ENCODE measurements at places on chromosomes 11 and 22. TPM values are rescaled to one million over a fixed set of nuclear protein-coding genes. Genes with fewer than 3 reads are reported as not detected.

DCHS1 gene
- 40.6 TPM for total RNA-seq

VPREB1 gene
- total RNA-seq, result not detected

NXPE1 gene
- total RNA-seq, result not detected

KCNK4 gene
- total RNA-seq, result 0.71 TPM

PRR33 gene
- total RNA-seq, result not detected

USP47 gene
- total RNA-seq, result 104 TPM

APOBEC3H gene
- total RNA-seq, result not detected

- DNase-seq, result no peak
- H3K4me3 ChIP-seq, result no peak overlapping the region
- no peaks in the 10 kb centered on the region for H3K4me1 ChIP-seq
- no peaks in the 10 kb centered on the region for H3K27me3 ChIP-seq
- no peaks in the 10 kb centered on the region for H3K36me3 ChIP-seq
Measured at GRCh38 chr22:35887296-35887875, 141.2 kb downstream of the RBFOX2 start.

- H3K4me1 ChIP-seq, result no peaks in the 10 kb centered on the region
- no peak overlapping the region for H3K4me3 ChIP-seq
- H3K27ac ChIP-seq, result peak overlapping the region; percentile 48
- H3K36me3 ChIP-seq, result no peaks in the 10 kb centered on the region
Measured at GRCh38 chr11:63870351-63871140, 31.6 kb downstream of the MARK2 start.

- no peaks in the 10 kb centered on the region for H3K27me3 ChIP-seq
- no peaks in the 10 kb centered on the region for H3K4me1 ChIP-seq
- H3K27ac ChIP-seq, result no peak overlapping the region
- no peak for DNase-seq
- no peaks in the 10 kb centered on the region for H3K36me3 ChIP-seq
- H3K4me3 ChIP-seq, result no peak overlapping the region
Measured at GRCh38 chr11:34899633-34900016, 16.6 kb downstream of the APIP start.

DNA sequence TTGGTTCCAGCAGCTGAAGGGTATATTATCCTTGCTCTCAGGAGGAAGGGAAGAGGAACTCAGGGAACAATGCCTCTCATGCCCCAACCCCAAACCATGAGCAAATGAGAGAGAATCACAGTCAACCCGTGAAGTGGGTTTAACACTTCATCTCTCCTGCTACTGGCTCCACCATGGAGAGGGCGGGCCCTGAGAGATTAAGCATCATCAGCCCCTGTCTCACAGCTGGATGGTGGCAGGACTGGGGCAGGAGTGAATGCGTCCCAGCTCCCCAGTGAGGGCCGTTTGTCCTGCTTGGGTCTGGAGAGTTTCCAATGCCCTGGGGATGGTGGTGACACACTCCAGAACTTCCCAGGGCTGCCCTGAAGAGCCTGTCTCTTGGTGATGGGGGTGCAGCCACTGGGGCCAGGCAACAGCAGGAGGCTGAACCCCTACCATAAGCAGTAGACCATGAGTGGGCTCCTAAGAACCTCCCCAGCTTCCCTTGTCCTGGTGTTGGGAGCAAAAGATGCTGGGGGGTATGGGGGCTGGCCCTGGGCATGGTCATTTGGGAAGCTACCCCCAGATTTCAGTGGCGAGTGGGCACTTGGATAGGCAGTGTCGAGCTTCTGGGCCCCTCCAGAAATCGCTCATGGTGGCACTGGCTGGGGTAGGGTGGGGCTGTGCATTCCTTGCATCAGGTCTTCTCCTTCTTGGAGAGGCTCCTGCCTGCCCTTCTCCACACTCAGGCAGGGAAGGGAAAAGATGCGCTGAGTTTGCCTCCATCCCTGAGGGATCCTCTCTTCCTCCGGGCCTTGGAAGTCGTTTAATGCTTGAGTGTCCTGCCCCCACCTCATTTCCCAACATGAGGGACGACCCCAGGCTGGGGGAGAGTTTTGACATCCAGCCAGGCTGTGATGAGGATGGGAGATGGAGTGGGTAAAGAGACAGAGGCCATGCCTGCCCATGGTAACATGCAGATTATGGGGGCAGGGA, 157.5 kb downstream of the ST3GAL4 start:
- no peaks in the 10 kb centered on the region for H3K4me1 ChIP-seq
- no peak overlapping the region for H3K27ac ChIP-seq
- no peak overlapping the region for H3K4me3 ChIP-seq
- no peaks in the 10 kb centered on the region for H3K27me3 ChIP-seq
- peak; percentile 41 for DNase-seq

DNA sequence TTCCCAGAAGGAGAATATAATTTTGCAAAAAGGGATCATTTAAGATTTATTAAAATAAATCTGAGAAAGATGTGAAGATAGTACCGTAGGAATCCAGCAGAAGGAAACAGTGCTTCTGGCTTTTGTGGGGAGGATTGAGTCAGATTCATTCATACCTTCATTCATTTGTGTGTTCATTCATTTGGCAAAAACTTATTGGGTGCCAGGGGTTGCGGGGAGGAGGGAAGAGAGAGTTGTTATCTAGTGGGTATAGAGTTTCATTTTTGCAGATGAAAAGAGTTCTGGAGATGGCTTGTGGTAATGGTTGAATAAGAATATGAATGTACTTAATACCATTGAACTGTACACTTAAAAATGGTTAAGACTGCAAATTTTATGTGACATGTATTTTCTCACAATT, 31.1 kb downstream of the BMAL1 start:
- H3K4me3 ChIP-seq, result no peak overlapping the region
- no peak for DNase-seq
- H3K27ac ChIP-seq, result no peak overlapping the region
- H3K27me3 ChIP-seq, result no peaks in the 10 kb centered on the region
- peaks cover 20% of the 10 kb centered on the region for H3K4me1 ChIP-seq

DNA sequence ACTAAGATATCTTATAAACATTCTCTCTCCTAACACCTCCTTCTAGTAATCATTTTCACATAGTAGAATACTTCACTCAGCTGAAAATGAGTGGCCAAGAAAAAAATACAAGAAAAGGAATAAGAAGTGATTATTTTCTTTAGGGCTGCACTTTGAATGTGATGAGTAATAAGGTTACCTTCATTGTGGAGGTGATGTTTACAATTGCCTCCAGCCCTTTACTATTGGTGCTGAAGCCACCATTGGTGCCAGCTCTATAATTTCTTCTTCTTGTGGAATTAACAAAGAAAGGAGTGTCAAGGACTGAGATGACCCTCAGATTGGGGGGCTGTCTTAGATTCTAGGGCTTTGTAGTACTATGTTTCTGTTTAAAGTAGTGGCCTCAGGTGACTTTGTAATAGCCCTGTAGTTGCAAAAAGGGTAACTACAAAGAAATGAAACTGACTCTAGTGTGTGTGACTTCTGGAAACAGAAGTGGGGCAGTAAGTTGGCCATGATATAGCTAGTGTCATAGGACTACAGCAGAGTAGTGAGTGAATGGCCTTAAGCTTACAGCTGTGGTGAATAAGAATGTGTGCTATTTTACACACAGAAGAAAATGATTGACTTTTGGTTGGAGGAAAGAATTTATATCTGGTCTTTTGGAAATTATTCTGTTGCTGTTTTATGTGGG, 287.2 kb downstream of the TMEM135 start:
- H3K4me1 ChIP-seq, result no peaks in the 10 kb centered on the region
- H3K27me3 ChIP-seq, result no peaks in the 10 kb centered on the region
- peaks cover 12% of the 10 kb centered on the region for H3K36me3 ChIP-seq
- DNase-seq, result no peak

DNA sequence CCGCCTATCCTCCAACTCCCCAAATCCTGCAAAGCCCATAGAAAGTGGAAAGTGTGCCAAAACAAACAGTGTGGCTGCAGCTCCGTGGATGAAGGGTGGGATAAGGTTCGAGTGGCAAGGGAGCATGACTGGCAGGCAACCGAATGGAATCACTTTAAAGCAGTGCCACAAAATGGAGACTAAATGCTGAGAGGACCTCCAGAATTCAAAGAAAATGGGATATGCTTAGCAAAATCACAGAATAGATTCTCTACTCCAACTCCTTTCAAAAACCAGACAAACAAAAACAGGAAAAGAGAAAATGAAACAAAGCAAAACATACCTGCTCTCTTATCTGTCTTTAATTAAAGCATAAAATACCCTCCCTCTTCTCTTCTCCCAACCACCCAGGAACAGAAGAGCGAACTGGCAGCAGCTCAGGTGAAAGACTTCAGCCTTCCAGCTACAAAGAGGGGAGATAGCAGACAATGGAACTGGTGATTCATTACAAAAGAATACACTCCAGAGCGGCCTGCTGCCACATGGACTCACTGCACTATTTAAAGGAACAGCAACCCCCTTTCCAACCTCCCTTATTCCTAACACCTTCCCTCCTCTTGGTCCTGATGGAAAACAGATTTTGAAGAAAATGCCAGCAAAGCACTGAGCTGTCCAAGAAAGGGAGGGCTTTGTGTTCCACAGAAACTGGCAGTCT, 118.5 kb downstream of the APOL5 start:
- H3K4me3 ChIP-seq, result peak overlapping the region; percentile 10
- peak; percentile 76 for DNase-seq
- H3K27ac ChIP-seq, result peak overlapping the region; percentile 80
- H3K4me1 ChIP-seq, result peaks cover 76% of the 10 kb centered on the region

DNA sequence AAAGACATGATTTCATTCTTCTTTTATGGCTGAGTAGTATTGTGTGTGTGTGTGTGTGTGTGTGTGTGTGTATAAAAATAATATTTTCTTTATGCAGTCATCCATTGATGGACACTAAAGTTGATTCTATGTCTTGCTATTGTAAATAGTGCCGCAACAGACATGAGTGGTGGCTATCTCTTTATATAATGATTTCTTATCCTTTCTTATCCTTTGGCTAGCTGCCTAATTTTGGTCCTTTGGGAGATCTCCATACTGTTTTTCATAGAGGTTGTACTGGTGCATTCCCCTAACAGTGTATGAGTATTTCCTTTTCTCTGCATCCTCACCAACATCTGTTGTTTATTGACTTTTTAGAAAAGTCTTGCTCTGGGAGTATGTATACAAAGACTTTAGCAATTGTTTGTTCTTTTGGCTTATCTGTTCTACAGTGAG, 107.0 kb downstream of the STIM1 start:
- no peak for DNase-seq
- peaks cover 16% of the 10 kb centered on the region for H3K4me1 ChIP-seq
- H3K27me3 ChIP-seq, result no peaks in the 10 kb centered on the region
- H3K4me3 ChIP-seq, result no peak overlapping the region

DNA sequence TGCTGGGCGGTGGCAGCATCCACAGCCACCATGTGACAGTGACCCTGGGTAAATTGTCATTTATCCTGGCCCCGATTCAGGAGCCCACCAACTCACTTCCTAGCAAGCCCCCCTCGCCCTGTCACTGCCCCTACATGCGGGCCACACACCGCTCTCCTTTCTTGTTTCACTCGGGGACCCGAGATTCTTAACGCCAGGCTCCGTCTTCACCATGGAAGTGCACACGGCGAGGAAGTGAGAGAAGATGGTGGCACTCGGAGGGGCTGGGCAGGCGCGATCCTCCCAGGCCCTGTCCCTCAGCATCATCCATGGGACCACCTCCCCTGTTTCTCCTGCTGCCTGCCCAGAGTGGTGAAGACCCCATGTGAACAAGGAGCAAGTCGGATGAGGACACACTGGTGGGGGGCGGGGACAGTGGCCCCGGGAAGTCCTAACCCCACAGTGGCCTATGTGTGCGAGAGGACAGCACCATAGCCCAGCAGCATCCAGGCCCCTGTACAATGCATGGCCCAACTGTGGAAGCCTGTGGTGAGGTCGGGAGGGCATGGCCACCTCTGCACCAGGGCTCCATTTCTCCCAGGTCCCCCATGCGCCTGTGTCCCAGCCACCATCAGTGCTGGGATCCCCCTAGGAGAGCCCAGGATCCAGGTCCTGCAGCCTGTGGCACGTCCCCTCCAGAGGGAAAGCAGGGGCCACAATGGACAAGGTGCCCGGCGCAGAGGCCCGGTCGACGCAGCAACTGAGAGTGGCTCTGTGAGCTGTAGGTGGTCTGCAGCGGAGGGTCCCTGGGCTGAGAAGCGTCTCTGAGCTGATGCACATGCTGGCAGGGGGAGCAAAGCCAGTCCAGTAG, 262.8 kb downstream of the BRD1 start:
- H3K36me3 ChIP-seq, result no peaks in the 10 kb centered on the region
- H3K27me3 ChIP-seq, result no peaks in the 10 kb centered on the region
- no peak overlapping the region for H3K27ac ChIP-seq
- DNase-seq, result peak; percentile 34
- H3K4me3 ChIP-seq, result no peak overlapping the region
- no peaks in the 10 kb centered on the region for H3K4me1 ChIP-seq

DNA sequence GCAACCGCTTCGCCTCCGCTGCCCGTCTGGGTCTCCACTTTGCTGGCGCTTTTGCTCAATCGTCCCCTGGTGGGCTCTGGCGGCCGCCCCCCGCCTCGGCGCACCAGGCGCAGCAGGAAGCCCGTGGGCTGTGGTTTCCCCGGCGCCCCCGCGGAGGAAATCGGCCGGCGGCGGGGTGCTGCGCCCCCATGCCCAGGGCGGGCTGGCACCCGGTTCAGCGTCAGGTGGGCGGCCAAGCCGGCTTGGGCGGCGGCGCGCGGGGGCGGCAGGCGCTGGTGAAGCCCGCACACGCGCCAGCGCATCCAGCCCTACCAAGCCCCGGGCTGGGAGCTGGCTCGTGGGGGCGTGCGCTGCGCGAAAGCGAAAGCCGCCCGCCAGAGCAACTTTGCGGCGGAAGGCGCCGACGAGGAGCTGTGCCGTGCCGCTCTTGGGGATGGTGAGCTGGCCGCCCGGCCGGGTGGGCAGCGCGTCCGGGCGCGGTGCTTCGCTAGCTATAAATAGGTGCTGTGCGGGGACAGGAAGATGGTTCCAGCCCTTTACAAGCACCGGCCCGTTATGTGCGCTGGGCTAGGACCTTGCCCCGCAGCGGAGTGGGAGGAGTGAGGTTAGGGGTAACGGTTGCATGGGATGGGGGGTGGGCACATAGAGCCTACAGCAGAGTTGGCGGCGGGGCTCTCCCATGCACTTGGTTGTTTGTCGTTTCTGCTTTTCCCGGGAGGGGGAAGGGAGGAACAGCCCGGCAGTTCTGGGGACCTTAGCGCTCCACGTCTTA, 25.0 kb upstream of the SUSD2 start:
- H3K4me3 ChIP-seq, result peak overlapping the region; percentile 67
- peaks cover 45% of the 10 kb centered on the region for H3K4me1 ChIP-seq
- H3K36me3 ChIP-seq, result no peaks in the 10 kb centered on the region
- no peaks in the 10 kb centered on the region for H3K27me3 ChIP-seq

DNA sequence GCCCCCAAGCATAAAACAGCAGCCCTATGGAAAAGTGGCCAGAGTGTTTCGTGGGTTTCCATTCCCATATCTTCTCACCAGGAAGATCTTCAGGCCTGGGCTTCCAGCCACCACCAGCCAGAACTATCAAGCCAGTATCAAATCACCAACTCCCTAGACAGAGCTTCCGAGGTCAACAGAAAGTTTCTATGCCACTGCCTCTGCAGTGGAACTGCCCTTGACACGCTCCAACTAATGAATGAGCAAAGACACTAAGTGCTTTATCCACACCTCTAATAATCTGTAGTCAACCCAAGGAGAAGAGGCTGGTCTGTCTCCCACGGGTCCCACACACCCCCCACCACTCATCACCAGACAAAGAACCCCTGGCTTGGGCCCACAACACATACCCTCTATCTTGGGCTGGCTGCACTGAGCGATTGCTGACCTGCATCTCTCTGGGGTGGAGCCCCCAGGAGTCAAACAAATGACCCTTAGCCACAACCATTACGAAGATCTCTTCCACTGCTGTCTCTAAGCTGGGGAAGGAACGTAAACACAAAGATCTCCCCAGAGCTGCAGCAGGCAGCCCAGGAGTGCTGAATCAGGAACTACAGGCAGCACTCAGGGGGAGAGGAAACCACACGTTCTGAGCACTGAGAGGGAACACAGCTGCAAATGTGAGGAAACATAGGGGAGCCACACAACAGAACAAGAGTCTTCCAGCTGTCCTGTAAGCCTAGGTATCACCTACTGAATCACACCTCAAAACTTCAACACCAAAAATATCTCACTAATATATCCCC, 9.7 kb downstream of the OR5AN1 start:
- DNase-seq, result no peak
- H3K4me3 ChIP-seq, result no peak overlapping the region

Measured in sigmoid colon (tissue), 7 donors.